Substantia nigra (tissue), 51 donors: ENCODE measurements at places on chromosomes 7 and 10.
A peak's percentile ranks its signal among the peaks of the same experiment; 100 is the strongest.

- no peak for DNase-seq
Measured at GRCh38 chr7:39085590-39086049, 107.9 kb downstream of the POU6F2 start.

- DNase-seq, result no peak
Measured at GRCh38 chr10:84478151-84478550, 149.8 kb downstream of the CCSER2 start.

GRCh38 chr10:86400705-86401587 is 34.4 kb upstream of the GRID1 start:
- peak; percentile 24 for DNase-seq

- no peak for DNase-seq
Measured at GRCh38 chr10:32189400-32190084, 133.3 kb upstream of the KIF5B start.
